ENCODE measurements at places on chromosomes 11 and 22.

GRCh38 chr11:45605051-45605450, 60.4 kb downstream of the CHST1 start:
- DNase-seq, result no peak

GRCh38 chr11:2328021-2328420, 26.2 kb downstream of the TSPAN32 start:
- no peak for DNase-seq

- no peak for DNase-seq
Observed at GRCh38 chr11:67027943-67028542, 5.1 kb downstream of the SYT12 start.

GRCh38 chr22:19238900-19239299, 52.6 kb downstream of the CLTCL1 start:
- DNase-seq, result no peak

- DNase-seq, result no peak
Observed at GRCh38 chr11:130635937-130636630, 187.6 kb downstream of the ADAMTS15 start.

DNA sequence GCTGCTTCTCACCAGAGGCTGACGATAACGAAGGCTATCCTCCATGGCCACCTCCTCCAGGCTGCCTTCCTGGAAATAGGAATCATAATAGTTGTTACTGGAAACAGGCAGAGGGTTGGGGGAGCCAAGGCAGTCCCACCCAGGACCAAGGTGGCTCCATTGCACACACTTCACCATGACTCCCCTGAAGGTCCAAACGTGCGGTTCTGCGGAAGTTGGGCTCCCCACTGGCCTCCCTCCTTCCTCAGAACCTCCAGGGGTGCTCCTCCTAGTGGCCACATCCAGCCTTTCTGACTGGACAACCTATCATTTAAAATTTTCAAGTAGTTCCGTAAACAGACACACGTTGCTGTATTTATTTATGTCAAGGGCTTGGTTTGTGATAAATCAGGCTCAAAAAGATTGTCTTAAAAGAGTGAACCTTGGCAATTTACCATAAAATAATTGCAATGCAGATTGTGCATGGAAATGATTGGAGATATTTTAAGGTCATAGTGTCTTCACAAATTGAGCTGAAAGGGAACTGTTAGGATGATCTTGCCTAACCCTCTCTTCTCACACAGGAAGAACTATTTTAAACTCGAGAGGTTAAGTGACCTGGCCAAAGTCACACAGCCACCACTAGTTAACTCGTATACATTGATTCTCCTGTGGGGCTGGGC, 1.4 kb upstream of the TCN2 start:
- DNase-seq, result peak; percentile 59

DNA sequence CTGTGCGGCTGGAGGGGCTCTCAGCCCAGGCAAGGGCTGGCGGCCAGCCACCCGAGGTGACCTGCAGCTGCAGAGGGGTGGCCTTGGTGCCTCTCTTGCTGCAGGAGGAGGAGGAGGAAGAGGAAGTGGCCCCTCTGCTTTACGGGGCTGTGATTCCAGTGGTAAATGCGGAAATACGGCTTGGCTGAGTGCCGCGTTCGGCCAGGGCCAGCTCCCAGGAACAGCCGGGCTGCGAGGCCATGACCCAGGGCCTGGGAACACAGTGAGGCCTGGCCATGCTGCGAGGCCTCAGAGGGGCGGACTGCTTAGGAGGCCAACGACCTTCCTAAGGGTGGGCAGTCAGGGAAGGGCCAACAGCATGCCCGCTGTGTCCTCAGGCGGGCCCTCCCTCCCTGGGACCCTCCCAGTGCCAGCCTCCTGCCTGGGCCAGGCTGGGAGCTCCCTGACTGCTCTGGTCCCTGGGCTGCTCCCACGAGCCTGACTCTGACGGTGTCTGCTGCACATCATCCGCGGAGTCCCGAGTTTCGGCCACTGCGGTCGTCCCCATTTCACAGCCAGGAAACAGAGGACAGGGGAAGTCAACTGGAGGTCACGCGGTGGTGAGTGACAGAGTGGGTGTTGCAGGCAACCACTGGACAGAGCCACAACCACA, 20.8 kb upstream of the PPARA start:
- no peak for DNase-seq

DNA sequence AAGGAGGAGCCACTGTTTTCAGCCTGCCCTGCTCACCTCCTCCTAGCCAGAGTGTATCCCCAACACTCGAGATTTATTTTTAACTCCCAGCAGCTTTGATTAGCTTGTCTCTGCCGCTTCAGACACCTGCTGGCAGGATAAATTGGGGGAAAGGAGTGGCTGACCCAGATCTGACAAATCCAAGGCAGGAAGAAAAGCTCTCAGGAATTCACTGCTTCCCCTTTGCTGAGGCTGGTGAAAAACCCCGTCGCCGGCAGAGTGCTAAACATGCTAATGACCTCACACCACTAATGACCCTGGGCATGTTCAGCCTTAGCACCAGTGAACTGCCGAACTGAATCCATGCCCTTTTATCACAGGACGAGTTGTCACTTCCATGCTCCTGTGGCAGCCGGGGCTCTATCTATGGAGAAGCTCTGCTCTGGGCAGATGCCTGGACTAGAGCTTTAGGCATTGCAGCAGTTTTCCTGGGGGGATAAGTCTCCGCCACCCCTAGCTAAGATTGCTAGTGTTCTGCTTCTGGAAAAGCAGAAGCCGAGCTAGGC, 52.2 kb downstream of the FEZ1 start:
- no peak for DNase-seq

DNA sequence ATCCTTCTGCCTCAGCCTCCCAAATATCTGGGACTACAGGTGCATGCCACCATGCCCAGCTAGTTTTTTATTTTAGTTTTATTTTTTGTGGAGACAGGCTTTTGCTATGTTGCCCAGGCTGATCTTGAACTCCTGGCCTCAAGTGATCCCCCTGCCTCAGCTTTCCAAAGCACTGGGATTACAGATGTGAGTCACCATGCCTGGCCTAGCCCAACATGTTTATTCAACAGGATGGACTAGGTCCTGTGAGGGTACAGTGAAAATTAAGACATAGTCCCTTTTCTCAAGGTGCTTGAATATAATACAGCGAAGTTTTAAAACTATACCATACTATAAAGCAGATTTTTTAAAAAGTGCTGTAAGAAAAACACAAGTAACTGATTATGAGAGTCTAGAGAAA, 45.2 kb upstream of the EED start:
- DNase-seq, result no peak

DNA sequence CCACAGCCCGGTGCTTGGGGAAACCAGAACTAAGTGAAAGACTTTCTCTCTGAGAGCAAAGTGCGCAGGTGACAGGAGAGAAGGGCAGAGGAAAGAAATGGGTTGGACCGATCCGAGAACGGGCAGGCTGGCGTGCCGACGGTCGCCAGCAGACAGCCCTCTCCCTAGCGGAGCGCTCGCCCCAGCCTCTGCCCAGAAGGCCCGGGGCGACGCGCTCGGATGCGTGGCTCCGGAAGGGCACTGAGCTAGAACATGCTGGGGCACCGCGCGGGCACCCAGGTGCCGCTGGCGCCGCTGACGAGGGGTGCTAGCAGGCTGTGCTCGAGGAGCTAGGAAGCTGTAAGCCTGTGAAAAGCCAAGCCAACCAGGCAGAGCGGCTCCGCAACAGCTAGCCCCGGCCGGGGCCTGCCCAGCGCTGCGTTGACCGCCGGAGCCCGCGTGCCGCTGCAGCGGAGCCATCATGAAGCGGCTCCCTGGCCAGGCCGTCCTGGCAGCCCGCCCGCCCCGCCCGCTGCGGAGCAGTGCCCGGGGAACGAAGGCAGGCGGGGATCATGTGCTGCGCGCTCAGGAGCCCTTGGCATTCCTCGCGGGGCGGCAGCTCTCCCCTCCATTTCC, 22.1 kb upstream of the RRAS2 start:
- no peak for DNase-seq

- DNase-seq, result no peak
Observed at GRCh38 chr22:41526226-41526829, 17.9 kb downstream of the POLR3H start.

DNA sequence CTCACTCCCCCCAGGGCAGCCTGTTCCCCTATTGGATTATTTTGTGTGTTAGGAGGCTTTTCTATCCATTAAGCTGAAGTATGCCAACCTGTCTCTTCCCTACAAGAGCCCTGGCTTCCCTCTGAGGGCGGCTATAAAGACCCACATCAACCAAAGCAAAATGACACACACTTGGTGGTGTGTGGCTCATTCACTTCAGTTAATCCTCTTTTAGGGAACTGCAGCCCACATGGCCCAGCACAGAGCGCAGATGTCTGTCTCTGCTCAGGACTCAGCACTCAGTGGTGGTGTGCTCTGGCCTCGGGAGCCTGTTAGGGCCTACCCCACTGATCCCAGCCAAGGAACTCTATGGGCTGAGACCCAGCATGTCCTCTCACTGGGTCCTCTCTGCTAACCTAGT, 32.2 kb upstream of the LRRC10B start:
- DNase-seq, result no peak

- DNase-seq, result no peak
Observed at GRCh38 chr22:46224898-46225290, 25.2 kb downstream of the CDPF1 start.

GRCh38 chr22:33073989-33074418, 15.8 kb upstream of the SYN3 start:
- peak; percentile 66 for DNase-seq
